ENCODE measurements at places on chromosomes 5 and 9.
A peak's percentile ranks its signal among the peaks of the same experiment; 100 is the strongest.

DNA sequence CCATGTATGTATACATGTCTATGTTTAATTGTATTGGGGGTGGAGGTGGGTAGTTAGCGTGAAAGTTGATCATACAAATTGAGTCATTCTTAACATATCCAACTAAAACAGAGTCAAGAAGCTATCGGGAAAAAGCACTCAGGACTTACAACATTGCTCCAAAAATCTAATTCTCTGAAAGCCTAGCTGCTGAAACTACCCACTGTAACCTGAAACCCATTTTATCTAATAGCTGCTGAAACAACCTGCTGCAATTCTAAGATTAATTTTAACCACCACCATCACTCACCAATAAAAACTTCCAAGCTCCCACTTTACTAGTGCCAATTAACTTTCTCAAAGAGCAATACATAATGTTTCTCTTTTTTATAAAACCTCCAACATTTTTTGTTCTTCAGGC lies 32.2 kb downstream of the KCNV2 start:
- DNase-seq = no peak

GRCh38 chr5:59260200-59260599 lies 633.3 kb downstream of the PDE4D start:
- no peak for DNase-seq

DNA sequence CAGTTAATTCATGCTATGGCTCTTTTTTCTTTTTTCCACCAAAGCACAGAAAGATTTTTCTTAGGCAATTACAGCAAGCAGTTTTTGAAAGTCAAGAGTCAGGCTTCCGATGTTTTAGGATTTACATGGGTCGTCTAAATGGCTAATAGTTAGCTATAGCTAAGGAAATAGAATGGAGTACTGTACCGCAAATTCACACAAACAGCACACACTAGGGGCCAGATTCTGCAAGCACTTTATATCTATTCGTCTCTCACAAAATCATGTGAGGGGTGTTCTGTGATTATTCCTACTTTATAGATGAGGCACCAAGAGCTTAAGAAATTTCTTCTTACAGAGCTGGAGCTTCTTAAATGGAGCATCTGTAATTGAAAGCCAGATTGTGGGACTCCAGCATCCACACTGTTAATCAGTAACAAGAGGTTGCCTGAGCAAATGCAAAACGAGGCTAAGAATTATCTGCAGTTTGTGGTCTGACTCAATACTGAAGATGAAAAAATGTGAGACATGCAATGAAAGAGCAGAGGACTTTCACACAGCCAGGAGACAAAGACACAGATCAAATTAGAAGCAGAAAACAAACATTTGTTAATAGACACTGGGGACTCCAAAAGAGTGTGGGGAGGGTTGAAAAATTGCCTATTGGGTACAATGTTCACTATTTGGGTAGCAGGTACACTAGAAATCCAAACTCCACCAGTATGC lies 62.7 kb upstream of the CTXN3 start:
- DNase-seq = no peak

DNA sequence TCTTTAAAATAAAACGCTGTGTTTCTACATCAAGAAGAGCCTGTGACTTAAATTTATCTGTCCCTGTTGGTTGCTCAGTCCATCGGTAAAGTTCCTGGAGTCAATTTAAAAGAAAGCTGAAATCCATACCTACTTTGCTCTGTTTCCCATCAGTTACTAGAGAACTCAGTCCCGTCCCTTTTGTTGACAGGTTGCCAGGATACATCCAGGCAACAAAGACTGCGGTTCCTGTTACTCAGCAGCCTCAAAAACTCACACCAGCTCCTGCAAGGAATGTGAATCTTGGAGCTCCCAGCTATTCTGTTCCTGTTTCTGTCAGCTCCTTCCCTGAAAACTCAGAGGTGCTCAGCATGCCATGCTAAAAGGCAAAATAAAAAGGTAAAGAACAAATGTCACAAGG lies at the start of gene ZNF474:
Gene ZNF474 (plus strand): TSS at position 241 of the 400 bp plus-strand sequence. CDS start 22,445 bp downstream, outside the sequence.
- DNase-seq = no peak

DNA sequence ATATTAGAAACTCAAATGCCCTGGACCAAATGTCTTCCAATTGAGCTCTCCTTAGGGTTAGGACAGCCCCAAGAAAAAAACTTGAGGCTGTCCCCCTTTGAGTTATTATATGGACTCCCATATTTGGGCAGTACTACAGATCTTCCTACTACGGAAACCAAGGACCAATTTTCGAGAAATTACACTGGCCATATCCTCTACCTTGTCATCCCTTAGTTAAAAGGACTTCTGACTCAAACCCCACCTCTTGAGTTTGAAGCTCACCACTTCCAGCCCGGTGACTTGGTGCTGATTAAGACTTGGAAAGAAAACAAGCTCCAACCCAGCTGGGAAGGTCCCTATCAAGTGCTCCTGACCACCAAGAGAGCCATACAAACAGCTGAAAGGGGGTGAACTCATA lies 497.0 kb upstream of the GRAMD2B start:
- no peak for DNase-seq

- DNase-seq = no peak
These were observed 274.6 kb downstream of the TMEM38B start for GRCh38 chr9:105968811-105969466.

- no peak for DNase-seq
These were observed 73.7 kb downstream of the GADD45G start for GRCh38 chr9:89678396-89679015.

DNA sequence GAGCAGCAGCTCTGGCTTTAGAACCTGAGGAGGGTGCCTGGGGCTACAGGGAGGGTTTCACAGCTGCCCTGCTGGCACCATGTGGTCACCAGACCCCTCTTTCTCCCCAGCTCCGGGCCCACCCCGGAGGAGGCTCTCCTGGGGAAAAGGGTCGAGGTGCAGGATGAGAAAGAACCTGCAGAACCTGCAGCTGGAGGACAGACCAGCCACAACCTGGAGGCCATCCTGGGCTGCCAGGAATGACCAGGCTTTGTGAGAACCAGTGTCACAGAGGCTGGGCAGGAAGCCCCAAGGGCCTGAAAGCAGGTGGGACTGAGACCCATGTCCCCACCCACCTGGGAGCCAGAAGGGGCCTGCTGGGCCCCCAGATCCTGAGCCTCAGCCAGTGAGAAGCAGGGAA lies 23.0 kb downstream of the SEMA4D start:
- no peak for DNase-seq

DNA sequence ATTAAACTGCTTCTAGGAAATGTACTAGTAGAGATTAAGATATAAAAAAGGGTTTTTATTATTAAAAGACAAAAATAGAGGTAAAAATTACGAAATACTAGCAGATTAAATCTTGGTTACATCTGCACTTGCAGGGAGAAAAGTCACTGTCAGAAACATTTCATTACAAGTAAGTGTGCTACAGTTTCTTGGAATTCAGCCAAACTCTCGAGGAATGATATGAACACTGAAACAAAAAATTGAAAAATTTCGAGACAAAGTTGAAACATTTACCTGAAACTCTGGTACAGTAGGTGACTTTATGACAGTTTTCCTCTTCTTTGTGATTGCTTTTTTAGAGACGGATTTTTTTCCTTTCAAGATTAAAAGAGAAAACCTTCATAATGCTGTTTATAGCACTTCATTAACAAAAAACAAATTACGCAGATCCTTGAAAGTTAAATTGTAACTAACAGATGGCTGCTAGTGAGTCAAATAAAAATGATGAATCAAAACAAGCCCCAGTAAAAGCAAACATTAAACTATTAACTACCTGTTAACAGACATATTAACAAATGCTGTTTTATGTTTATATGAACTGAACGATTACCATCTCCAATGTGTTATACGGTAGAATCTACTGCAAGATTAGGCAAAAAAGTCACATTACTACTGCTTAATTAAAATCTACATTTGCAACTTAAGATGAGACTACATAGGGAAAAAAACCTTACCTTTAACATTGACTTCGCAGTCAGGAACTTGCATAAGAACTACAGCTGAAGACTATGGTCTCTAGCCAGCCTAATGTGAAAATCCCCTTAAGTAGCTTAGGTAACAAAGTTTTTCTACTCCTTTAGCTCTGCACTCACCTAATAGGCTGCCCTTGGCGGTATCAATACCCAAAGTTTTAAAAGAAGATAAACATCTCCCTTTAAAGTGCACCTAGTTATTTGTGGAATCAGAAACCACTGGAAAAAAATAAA lies 61.4 kb downstream of the RANBP6 start:
- no peak for DNase-seq

DNA sequence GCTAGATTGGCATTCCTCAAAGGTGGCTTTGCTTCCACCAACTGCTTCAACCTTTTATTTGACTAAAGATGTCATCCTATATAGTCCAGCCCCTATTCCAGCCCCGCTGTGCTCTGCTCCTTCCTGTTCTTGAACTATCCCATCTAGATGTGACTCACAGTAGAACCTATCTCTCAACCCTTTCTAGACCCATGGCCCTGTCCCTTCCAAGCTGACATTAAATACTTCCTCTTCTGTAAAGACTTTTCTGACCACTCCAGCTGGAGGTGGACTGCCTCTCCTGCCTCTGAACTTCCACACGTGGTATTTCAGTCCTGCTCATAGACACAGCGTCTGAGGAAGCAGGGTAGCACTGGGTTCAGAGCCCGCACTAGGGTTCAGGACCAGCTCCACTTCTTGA lies 32.4 kb downstream of the OSTF1 start:
- no peak for DNase-seq

- DNase-seq = no peak
These were observed 47.5 kb upstream of the SLC1A1 start for GRCh38 chr9:4442806-4443205.

- no peak for DNase-seq
These were observed 21.3 kb downstream of the HK3 start for GRCh38 chr5:176877793-176878331.

- DNase-seq = peak; percentile 43
These were observed 59.6 kb downstream of the C9orf152 start for GRCh38 chr9:110148384-110148783.

DNA sequence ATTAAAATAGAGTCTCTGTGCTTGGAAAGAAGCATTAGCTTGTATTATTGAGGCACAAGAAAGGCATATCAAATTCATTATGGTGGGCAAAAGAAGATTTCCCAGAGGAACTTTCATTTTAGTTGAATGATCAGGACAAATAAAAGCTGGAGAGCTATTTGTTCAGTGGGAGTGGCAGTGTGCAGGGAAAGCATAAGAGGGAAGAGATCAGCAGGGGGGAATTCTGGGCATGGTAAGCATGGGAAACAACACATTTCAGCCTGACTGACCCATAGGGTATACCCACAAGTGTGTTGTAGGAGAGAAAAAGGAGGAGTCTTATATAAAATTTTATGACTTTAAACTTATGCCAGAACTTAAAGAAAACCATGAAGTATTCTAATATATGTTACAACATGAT lies 167.7 kb upstream of the RASA1 start:
- DNase-seq = no peak

GRCh38 chr9:128877852-128878251 lies 3.9 kb downstream of the KYAT1 start:
- no peak for DNase-seq

- no peak for DNase-seq
These were observed 65.1 kb upstream of the IL33 start for GRCh38 chr9:6150483-6150882.

DNA sequence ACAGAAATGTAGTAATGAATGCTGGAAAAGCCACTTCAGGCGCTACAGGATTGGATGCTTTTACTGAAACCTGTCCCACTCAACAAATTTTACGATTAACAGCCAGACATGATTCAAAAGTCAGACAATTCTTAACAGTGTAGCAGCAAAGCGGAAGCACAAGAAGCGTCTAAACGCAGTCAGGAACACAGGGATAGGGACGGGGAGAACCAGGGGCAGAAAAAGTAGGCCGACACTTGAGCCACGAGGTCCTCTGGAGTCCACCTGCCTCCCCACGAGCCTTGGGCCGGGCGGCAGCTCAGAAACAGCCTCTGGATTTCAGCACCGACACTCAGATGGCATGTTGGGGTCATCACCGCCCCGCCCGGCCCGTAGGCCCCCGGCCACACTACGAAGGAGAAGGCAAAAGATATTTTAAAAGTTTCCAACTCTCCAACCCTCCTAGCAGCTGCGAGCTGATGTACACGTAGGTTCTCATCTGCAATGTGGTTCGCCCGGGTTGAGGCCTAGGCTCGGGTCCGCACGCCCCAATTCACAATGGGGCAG lies 615 bp downstream of the RACK1 start:
- no peak for DNase-seq

DNA sequence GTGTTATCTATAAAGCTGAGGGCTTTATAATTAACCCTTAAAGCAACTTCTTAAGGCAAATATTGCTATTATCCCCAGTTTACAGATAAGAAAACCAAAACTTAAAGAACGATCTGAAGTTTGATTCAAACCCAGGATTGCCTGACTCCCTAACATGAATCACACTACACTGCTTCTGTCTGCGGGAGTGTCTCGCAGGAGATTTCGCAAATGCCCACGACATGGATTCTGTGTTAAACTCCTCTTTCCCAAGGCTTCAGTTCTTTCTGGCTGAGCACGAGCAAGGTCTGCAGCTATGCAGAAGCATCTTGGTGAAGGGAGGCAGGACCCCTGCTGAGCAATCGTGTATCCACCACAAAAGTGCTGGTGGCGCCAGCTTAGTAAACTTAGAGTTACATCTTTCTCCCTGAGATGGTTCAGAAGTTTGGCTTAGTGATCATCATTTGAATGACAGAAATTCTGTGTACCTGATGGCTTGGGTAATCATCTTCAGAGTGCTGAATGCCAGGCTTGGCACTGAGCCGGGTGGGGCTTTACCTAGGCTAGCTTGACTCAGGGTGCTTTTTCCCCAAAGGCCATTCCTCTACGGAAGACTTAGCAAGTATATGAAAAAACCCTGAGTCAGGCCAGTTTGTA lies 81.4 kb upstream of the PIK3R1 start:
- DNase-seq = no peak

DNA sequence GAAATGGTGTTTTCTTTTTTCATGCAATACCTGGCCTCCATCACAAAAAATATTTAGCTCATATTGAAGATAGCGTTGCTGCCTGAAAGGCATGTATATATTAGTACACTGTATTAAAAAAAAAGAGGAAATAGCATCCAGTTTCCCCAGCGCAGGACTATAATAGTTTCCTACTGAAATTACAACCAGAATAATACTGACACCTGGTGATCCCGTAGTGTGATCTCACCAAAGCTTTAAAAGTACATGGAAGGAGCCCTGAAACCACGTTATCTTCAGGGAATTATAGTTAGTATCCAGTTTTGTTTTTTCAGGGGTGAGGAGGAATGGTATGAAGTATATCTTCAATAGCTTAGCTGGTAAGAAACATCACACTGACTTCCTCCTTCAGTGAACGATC lies 264.9 kb downstream of the CD180 start:
- no peak for DNase-seq

GRCh38 chr9:16138561-16139491 lies 586.0 kb downstream of the CCDC171 start:
- no peak for DNase-seq

DNA sequence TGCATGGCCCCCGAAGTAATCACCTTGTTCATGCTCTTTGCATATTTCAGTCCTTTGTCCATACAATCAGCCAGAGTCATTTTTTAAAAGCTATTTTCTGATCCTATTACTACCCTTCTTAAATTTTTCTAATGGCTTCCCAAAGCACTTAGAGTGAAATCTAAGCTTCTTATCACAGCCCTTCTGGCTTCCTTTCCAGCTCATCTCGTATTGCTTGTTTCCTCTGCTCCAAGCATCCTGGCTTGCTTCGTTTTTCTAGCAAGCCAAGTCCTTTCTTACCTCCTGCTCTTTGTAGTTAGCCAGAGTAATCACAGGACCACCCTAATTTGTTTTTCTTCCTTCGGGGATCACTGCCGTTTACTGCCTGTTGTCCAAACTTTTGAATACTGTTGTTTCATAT lies 453.3 kb downstream of the KIF4B start:
- no peak for DNase-seq

- no peak for DNase-seq
These were observed 138.0 kb downstream of the TMEM232 start for GRCh38 chr5:110588286-110588980.
